Cardiac muscle cell (in vitro differentiated cells and primary cell): ENCODE measurements at places on chromosomes 2 and 18. TPM values are rescaled to one million over a fixed set of nuclear protein-coding genes. Genes with fewer than 3 reads are reported as not detected.

Gene LANCL1
- polyA plus RNA-seq, result 54.5 and 83.8 TPM in 2 replicates

Gene MLPH
- polyA plus RNA-seq, result 1.4 TPM in 1 of 2 replicates, not detected in the other

Gene EVA1A
- 0.57 and 0.59 TPM in 2 replicates for polyA plus RNA-seq

Gene SKOR2
- polyA plus RNA-seq, result not detected in 2 replicates

DNA sequence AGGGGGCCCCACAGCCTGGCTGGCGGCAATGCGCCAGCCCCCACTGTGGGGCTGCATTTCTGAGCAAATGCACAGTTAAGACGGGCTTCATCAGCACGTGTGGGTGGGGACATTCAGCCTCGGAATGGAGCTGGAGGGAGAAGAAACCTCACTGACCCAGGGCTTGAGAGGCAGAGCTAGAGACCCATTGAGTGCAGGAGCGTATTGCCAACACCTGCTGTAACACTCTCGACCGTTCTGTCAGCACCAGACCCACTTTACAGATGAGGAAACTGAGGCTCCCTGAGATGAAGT is 200.9 kb upstream of the RAB6C start:
- DNase-seq, result no peak

DNA sequence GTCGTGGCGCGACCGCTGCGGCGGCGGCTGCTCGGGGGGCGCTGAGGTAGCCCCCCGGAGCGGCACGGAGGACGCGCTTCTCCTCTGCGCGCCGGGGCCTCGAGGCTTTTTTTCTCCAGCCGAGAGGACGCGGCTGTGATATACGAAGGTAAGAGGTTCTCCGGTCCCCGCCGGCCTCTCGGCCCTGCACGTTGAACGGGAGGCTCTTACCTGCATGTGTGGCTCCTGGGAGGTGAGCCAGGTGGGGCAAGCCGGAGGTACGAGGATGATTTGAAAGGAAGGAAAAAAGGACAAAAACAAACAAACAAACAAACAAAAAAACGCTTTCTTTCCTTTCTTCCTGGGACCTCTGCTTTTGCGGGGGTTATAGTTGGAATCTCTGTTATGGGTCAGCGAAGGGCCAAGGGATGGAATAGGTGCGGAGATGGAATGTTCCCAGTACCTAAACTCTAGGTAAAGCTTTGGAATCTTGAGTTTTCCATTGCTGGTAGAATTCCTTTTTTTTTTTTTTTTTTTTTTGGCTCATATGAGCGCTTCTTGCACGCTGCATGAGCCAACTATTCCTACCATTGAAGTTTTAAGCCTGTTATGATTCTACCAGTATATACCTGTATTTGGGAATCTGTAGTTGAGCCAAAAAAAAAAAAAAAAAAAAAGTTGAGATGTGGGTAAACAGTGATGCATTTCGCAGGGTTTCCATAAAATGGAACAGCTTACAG is 674 bp downstream of the PTPN4 start:
- no peak for DNase-seq

DNA sequence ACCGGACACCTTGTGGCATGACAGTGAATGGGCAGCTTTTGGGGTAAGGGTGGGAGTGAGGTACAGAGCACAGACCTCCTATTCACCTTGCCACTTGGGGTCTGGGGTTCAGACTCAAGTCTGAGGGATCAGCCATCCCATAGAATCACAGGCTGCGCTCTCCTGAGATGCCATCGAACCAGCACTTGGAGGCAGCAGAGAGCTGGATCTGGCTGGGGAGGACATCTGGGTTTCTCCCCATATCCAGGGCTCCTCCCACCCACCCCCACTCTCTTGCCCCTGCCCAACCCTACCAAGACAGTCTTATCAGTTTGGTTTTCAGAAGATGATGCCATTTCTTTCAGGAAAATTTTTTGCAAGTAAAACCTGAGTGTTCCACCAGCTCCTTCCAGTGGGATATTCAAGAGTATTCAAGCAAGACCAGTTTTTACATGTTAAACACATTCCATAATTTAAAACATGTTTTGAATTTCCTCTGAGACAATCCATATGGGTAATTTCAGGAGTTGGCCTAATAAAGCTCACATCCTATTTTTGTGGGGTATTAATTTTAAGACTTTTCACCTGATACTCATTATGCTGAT is 29.2 kb upstream of the TEX44 start:
- DNase-seq, result peak; percentile 71

DNA sequence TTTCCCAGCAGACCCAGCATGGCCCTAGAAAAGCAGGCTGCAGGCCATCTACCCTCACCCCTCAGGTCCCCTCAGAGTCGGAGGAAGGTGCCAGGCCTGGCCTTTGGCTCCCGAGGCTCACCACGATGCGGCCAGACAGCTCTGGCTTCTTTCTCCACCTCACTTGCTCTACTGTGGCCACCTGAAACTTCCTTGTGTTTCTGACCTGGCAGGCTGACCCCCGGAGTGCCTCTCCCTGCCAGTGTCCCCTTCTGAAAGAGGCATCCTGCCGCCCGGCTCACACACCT is 375.0 kb upstream of the HS6ST1 start:
- DNase-seq, result no peak

- DNase-seq, result no peak
Observed at GRCh38 chr2:35168351-35168750, 1187.2 kb upstream of the CRIM1 start.

GRCh38 chr2:230924092-230924469 is 961 bp downstream of the GPR55 start:
- DNase-seq, result no peak
